ENCODE measurements at places on chromosomes 13 and 19.

DNA sequence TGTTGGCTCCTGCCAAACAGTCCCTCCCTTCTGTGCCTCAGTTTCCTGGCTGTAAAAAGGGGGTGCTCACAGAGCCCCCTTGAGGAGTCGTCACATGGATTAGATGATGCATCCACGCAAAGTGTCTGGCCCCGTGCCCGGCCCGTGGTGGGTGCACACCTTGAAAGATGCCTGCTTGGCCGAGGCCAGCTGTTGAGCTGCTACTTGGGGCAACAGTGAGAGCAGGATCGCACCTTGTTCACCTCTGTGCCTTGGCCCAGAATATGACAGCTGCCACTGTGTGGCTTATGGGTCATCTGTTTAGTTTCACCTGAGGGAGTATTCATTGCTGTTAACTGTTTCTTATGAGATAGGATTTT, 17.7 kb downstream of the CRTC1 start:
- DNase-seq, result no peak

GRCh38 chr19:10230861-10231611, at the start of gene S1PR2:
Gene S1PR2 (minus strand): TSS chr19:10231331. CDS start chr19:10224905, 6,426 bp downstream.
- peak; percentile 38 for DNase-seq

- DNase-seq, result no peak
These were observed 13.6 kb upstream of the KDM4B start for GRCh38 chr19:4955274-4955673.

- no peak for DNase-seq
These were observed 11.7 kb downstream of the CEACAM5 start for GRCh38 chr19:41720103-41720502.

GRCh38 chr13:45896285-45896684, 44.7 kb upstream of the SIAH3 start:
- DNase-seq, result no peak

DNA sequence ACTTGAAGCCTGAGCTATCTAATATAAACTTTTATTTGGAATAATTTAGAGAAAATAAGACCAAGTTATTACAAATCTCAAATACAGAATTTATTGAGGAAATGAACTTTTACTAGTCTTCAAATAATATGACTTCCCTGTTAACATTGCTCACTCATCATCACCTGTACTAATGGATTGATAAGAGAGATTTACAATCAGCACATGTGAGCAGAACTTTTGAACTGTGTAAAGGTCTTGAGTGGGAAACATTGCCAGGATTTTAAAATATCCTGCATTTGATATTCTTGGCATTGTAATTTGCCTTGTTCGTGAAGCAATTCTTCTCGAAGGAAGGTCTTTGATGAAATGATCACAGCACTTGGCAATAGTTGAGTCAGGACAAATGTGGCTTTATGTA, 111.9 kb downstream of the FGF9 start:
- no peak for DNase-seq

DNA sequence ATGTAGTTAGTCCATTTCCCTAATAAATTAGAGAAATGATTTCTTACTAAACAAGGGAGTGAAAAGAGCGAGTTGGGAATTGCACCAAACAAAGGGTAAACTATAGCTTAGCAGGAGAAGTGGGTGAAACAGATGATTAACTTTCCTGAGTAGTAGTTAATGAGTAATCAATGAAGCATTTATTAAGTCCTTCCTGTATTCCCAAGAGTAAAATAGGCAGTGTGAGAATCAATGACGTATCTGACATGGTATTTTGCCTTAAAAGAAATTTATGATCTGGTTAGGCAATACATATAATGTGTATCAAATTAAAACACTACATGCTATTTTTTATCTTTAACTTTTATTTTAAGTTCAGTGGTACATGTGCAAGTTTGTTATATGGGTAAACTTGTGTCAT, 142.8 kb downstream of the KLF5 start:
- DNase-seq, result no peak

GRCh38 chr19:3612901-3613741, 6.4 kb upstream of the TBXA2R start:
- no peak for DNase-seq

- no peak for DNase-seq
These were observed 9.5 kb downstream of the HOMER3 start for GRCh38 chr19:18931316-18932162.

DNA sequence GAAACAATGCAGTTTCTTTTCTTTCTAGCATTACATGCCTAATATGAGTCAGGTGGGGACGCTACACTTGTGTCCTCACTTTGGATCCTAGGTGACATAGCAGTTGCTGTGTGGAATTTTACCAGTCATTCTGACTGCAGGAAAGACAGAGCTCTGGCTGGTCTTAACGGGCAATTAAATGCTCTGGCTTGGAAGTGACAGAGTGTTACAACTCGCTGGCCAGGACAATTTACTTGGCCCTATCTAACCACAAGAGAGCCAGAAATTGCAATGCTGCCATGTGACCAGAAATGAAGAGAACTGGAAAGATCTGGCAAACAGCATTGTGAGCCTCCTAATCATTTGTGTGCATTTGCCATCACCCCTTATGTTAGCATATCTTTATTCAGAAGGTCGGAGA, 351.1 kb downstream of the DCT start:
- DNase-seq, result no peak

DNA sequence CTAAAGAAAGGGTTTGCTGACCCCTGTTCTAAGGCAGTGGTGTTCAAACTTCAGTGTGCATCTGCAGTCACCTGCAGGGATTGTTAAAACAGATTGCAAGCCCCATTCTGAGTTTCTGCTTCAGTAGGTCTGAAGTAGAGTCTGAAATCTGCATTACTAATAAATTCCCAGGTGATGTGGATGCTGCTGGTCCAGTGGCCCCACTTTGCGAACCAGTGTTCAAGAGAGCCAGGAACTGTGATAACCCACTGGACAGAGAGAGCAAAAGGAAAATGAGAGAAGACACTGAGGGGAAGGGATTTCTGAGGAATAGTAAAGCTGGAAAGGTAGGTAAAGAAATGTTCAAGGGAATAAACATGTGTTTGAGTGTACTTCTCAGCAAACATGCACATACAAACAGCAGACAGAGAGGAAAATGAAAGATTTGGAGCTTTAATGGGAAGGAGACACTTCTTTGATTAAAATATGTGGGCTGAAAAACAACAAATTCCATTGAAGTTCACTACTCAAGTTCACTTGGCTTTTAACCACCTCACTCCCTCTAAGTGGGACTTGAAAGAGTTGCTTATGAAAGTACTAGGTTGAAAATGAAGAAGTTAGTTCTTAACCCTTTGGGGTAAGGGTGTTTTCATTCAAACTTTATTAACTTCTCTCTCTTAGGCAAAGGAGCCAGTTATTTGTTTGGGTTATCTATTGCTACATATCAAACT, 26.4 kb upstream of the FAM216B start:
- DNase-seq, result no peak

- no peak for DNase-seq
These were observed 27.3 kb downstream of the COG6 start for GRCh38 chr13:39682788-39683187.

- DNase-seq, result no peak
These were observed 51.3 kb downstream of the WDR87 start for GRCh38 chr19:37855098-37855497.

DNA sequence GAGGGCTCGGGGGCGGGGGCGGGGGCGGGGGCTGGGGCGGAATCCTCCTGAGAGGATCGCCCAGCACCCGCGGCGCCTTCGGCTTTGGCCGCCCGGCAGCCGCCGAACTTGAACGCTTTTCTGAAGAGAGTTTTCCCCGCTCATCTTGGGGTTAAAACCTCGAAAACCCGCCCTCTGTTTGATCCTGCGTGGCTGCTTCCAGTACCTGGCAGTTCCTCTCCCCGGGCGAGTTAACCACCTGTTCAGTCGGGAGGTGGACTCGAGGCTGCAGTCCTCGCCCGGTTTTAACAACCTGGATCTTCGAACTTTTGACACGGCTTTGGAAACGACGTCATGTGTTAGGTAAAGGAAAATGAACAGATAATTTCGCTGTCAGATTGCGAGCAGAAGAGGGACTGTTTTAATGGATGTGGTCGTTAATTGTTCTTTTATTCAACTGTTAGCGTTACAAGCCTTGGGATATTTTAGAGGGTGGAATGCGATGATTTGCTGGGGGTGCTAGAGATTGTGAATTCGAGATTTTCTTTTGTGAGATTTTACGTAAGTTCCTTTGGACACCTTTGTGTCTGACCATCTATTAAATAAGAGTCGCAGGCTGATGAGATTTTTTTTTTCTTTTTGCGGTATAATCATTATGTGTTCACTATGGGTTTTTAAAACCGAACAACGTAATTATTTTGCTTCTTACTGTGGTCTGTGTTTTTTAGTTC, 1.0 kb downstream of the FNDC3A start:
- peak; percentile 52 for DNase-seq

DNA sequence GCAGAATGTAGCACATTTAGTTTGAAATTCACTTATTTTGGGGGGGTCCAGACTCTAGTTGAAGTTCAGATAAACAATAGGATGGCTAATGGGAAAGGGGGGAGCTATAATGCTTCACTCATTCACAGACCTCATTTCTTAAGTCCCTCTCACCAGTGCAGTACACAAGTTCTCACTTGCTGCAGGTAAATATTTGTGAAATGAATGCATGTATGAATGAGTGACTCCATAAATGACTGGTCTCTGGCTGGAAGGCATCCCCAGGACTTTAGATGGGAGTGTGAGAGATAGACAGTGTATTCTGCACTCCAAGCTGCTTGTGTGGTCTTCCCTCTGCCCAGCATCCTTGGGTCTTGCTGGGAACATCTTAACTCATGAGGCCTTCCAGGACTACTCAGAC, 169.2 kb downstream of the ZIC5 start:
- no peak for DNase-seq

DNA sequence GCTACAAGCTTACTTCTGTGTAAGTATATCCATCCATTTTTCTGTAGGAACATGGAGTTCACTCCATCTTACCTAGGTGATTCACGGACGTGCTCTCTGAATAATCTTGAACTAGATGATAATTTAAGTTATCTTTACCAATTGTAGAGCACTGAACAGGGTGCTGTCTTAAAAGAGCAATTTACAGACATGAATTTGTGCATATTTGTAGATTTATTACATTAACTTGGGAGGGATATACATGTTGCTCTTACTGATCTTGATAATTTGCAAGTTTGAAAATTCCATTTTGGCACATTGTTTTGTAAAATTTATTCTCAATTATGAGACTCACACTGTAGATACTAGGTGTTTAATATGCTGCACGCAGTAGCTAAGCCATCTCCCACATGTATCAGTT, 9.3 kb downstream of the CDC16 start:
- DNase-seq, result no peak

DNA sequence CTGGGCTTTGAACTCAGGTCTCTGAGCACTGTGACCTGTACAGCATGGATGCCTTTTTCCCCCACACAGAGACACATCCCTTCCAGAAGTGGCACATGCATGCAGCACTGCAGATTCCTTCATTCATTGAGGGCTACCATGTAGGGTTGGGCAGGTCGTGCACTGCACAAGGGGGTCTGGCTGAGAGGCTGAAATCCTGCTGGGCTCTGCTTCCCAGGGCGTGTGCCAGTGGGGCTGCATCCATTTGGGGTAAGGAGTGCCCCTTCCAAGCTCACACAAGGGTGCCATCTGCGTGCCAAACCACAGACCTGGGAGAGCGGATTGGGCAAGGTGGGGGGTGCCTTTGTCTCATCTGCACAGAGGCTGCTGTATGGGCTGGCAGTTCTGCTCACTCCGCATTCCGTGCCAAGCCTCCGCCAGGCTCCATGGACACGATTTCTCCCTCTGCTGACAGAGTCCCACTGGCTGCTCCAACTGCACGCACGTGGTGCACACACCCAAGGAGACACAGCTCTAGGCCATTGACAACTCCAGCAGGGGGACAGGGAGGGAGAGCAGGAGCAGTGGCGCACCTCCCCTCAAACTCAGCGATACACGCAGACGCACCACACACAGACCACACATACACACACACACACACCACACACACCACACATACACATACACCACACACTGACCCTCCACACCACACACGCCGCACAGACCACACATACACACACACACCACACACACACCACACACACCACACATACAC, 4.5 kb upstream of the SHISA7 start:
- no peak for DNase-seq

GRCh38 chr13:94479616-94480015, at the start of gene DCT:
Gene DCT (minus strand): TSS chr13:94479682. CDS start chr13:94479255, 427 bp downstream.
- no peak for DNase-seq

DNA sequence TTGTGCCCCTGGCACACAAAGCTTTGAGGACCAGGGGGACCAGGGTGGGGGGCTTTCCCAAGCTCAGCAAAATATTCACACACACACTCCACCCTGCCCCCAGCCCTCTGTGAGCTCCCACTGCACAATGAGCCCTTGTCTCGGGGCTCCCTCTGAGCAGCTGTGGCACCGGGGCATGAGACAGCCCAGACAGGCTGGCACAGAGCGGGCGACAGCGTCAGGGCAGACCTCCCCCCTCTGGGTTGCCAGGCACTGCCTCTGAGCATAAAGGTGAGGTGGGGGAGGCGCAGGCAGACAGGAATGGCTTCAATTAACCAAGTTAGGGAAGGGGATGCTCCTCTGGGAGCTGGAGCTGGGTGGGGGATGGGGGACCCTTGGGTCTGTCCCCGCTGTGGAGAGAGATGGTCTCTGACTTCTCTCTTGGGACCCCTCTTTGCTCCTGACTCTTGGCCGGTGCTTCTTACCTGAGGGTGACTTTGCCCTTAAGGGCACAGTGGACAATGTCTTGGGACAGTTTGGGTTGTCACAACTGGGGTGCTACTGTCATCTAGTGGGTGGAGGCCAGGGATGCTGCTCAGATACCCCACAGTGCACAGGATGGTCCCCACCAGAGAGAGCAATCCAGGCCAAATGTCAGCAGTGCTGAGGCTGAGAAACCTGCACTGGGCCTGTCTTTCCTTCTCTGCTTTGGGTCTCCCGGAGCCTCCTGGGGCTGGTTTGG, 30.3 kb downstream of the LYL1 start:
- DNase-seq, result no peak

DNA sequence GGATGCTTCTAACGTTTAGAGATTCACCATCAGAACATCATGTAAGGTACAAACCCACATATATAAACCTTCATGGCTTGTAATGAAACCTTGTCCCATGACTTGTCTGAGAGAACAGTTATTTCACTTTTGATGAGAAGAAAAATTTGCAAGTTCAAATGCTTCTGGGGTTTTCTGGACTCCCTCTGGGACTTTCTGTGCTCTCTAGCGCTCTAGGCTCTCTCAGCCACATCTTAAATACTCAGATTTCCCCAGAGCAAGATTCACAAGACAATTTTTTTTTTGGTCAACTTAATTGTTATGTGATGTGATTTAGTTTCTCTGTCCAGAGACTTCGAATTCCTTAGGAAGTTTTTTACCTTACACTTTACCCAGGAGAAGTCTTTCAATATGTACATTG, 282.8 kb upstream of the EDNRB start:
- DNase-seq, result no peak

GRCh38 chr13:32068255-32068654, 36.7 kb downstream of the FRY start:
- DNase-seq, result no peak

GRCh38 chr19:2207991-2208860, 27.9 kb downstream of the PLEKHJ1 start:
- no peak for DNase-seq
